ENCODE measurements at places on chromosomes 12 and 14.
A peak's percentile ranks its signal among the peaks of the same experiment; 100 is the strongest.

DNA sequence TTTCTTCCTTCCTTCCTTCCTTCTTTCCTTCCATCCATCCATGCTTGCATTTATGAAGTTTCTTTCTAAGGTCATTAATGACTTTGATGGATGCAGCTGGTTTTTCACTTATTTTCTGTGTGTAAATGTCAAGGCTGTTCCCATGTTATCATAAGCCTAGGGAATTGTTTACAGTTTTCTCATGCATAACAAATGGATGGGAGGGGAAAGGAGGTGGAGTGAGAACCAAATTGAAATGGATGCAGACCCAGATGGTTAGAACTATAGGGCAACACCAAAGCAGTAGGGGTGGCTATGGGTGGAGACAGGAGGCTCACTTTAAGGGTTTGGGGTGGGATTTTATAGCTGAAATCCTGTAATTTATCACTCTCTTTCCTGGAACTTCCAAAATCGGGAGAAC lies 146.2 kb downstream of the TPH2 start:
- H3K4me3 ChIP-seq, result no peak overlapping the region
- DNase-seq, result no peak
- no peaks in the 10 kb centered on the region for H3K4me1 ChIP-seq

GRCh38 chr12:52296572-52297215 lies 5.4 kb upstream of the KRT81 start:
- no peaks in the 10 kb centered on the region for H3K36me3 ChIP-seq
- H3K27me3 ChIP-seq, result no peaks in the 10 kb centered on the region
- no peaks in the 10 kb centered on the region for H3K4me1 ChIP-seq
- no peak overlapping the region for H3K27ac ChIP-seq

DNA sequence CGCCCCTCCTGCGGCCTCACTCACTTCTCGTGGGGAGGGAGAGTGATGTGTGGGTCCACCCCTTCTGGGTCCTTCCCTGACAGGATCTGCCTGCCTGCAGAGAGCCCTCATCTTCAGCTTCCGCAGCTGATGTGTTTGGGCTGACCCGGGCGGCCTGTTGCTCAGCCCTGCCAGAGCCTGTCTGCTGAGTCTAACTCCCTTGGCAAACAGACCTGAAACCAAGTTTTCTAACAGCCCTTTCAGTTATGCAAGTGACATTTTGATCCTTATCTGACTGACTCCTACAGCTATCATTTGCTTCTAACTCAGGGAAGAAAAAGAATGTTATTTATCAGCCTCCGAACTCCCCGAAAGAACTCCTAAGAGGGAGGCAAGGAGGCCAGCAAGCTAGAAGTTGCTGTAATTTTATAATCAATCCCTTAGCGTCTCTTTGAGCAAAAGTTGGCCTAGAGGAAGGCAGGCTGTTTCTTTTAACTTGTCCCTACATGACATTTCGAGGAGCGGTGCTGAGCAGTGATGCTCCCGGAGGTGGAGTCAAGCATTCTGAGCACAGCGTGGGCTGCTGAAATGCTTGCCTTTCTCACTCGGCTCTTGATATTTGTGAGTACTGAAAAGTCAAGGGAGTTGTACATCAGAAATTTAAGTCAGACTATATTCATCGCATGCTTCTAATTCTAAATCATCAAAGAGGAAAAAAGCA lies 31.5 kb upstream of the CACNA2D4 start:
- H3K36me3 ChIP-seq, result peaks cover 22% of the 10 kb centered on the region
- DNase-seq, result no peak
- peak overlapping the region; percentile 61 for H3K27ac ChIP-seq
- H3K27me3 ChIP-seq, result no peaks in the 10 kb centered on the region

- H3K27me3 ChIP-seq, result no peaks in the 10 kb centered on the region
- no peak overlapping the region for H3K27ac ChIP-seq
- no peaks in the 10 kb centered on the region for H3K36me3 ChIP-seq
Observed at GRCh38 chr14:85333313-85333712, 196.6 kb upstream of the FLRT2 start.

DNA sequence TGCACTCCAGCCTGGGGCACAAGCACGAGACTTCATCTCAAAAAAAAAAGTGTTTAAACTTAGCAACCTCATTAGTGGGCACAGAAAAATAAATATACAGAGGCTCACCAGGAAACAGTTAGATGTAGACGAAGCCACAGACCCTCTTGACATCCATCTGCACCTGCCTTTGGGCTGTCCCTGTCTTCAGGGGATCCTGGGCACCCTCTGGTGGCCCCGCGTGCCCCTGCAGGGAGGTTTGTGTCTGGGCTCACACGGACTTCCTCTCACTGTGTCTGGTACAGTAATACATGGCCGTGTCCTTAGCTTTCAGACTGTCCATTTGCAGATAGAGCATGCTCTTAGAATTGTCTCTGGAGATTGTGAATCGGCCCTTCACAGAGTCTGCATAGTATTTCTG lies 916.5 kb downstream of the TMEM121 start:
- H3K36me3 ChIP-seq, result no peaks in the 10 kb centered on the region
- no peak overlapping the region for H3K27ac ChIP-seq
- H3K27me3 ChIP-seq, result no peaks in the 10 kb centered on the region
- H3K4me3 ChIP-seq, result no peak overlapping the region
- no peak for DNase-seq
- H3K4me1 ChIP-seq, result no peaks in the 10 kb centered on the region

DNA sequence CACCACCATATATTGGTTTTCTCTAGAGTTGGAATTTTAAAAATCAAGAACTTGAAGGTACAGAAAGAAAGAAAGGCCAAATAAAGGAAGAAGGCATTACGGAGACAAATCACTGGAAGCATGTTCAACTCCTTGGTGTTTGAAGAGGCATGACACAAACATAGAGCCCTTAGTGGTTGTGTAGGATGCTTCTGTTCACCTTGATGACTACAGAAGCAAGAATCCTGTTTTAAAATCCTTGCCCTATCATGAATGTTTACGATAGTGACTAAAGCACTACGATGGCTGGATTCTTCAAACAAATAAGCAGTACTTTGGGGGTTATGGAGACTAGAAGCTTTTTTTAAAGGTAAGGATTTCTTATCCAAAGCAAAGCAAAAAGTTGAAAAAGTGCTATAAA lies 10.3 kb upstream of the ISM2 start:
- no peaks in the 10 kb centered on the region for H3K27me3 ChIP-seq
- H3K36me3 ChIP-seq, result no peaks in the 10 kb centered on the region
- H3K4me1 ChIP-seq, result no peaks in the 10 kb centered on the region
- no peak overlapping the region for H3K27ac ChIP-seq
- DNase-seq, result no peak
- no peak overlapping the region for H3K4me3 ChIP-seq

DNA sequence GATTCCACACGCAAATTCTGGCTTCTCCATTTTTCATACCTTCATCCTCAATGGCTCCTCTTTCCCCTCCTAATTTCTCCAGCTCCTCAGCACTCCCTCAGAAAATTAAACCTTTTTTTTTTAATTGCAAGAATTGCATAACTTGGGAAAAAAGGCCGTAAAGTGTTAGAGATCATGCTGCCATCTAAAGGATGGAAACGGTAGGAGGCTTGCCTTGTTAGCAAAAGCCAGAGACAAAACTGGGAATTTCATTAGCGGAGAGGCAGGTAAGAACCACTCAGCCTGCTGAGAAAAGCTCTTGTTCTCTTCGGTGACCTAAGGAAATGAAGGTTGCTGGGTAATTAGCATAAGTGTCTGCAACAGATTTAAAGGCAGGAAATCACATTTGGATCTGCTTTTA lies 204.3 kb downstream of the AEBP2 start:
- DNase-seq, result no peak
- H3K27me3 ChIP-seq, result no peaks in the 10 kb centered on the region
- H3K4me1 ChIP-seq, result peaks cover 8% of the 10 kb centered on the region
- no peak overlapping the region for H3K4me3 ChIP-seq
- no peaks in the 10 kb centered on the region for H3K36me3 ChIP-seq

- H3K36me3 ChIP-seq, result no peaks in the 10 kb centered on the region
- no peak for DNase-seq
- no peaks in the 10 kb centered on the region for H3K27me3 ChIP-seq
- H3K4me1 ChIP-seq, result peaks cover 6% of the 10 kb centered on the region
- H3K27ac ChIP-seq, result no peak overlapping the region
Observed at GRCh38 chr14:52840877-52841276, 49.5 kb upstream of the GNPNAT1 start.

DNA sequence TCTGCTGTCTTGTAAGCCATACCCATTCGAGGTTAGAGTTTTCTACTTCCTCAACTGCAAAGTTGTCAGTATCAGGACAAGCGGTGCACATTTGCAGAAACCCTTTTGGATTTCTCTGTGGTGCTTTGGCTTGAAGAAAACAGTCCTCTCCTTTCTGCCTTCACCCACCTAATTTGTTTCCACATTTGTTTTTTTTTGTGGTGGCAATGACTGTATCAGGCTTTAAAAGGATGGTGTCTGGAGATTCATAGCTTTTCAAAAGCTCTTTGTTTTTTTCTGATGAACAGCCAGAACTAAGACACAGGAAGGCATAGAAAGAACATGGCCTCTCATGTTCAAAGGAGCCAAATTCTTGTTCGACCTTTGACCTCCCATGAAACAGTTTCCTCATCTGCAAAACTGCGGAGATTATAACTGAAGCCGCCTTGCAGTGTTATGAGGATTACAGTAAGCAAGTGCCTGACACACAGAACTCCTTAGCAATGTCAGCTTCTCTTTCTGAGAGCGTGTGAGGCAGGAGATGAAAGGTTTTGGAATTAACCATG lies 270.6 kb upstream of the TBX3 start:
- no peaks in the 10 kb centered on the region for H3K27me3 ChIP-seq
- H3K4me1 ChIP-seq, result no peaks in the 10 kb centered on the region
- H3K27ac ChIP-seq, result no peak overlapping the region
- no peak for DNase-seq
- no peaks in the 10 kb centered on the region for H3K36me3 ChIP-seq

DNA sequence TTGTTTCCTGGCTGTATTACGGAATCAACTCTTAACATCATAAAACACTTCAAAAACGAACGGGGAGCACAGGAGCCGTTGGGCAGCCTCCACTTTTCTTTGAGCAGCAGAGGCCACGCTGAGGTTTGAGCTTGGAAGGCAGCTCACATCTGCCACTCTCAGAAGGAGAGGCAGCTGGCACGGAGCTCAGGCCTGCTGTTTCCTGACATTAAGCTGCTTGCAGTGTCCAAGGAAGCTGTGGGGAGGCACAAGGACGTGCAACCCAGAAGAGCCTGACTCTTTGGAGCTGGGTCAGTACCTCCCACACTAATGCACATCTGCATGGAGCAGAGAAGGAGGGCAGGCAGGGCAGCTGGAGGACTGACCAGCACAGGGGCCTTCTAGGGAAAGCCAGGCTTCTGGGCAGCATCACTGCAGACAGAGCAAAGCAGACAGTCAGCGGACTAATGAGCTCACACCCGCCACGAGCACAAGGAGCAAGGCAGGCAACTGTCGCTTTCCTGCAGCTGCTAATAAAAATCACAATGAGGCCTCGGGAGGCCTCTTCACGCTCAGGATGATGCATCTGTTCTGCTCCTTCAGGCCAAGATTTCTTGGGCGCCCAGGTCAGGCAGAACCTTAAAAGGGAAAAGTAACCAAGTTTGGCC lies 211.1 kb downstream of the GLT1D1 start:
- no peaks in the 10 kb centered on the region for H3K4me1 ChIP-seq
- H3K27me3 ChIP-seq, result no peaks in the 10 kb centered on the region
- no peak for DNase-seq
- no peak overlapping the region for H3K4me3 ChIP-seq
- no peak overlapping the region for H3K27ac ChIP-seq
- no peaks in the 10 kb centered on the region for H3K36me3 ChIP-seq

All from esophagus squamous epithelium (tissue), 5 donors.